Lung (tissue), 17 donors: ENCODE measurements at places on chromosomes 12 and 14. TPM values are rescaled to one million over a fixed set of nuclear protein-coding genes. Genes with fewer than 3 reads are reported as not detected.

GRCh38 chr14:75842551-75842950 lies 139.2 kb downstream of the TGFB3 start:
- no peak overlapping the region for H3K27ac ChIP-seq
- H3K4me3 ChIP-seq = no peak overlapping the region
- no peaks in the 10 kb centered on the region for H3K27me3 ChIP-seq
- DNase-seq = no peak

The ACOT4 gene
- total RNA-seq = 0.60 TPM

- H3K36me3 ChIP-seq = peaks cover 3% of the 10 kb centered on the region
- DNase-seq = peak; percentile 62
- H3K27ac ChIP-seq = no peak overlapping the region
- H3K4me1 ChIP-seq = peaks cover 6% of the 10 kb centered on the region
- H3K4me3 ChIP-seq = no peak overlapping the region
- no peaks in the 10 kb centered on the region for H3K27me3 ChIP-seq
These were observed 48.8 kb downstream of the LRCOL1 start for GRCh38 chr12:132561427-132562156.

GRCh38 chr14:60632257-60632656 lies 17.0 kb downstream of the SIX1 start:
- peaks cover 11% of the 10 kb centered on the region for H3K27me3 ChIP-seq
- H3K4me3 ChIP-seq = no peak overlapping the region
- no peaks in the 10 kb centered on the region for H3K36me3 ChIP-seq
- H3K4me1 ChIP-seq = no peaks in the 10 kb centered on the region
- no peak for DNase-seq

GRCh38 chr12:53869500-53869899 lies 69.1 kb upstream of the HOXC13 start:
- DNase-seq = no peak
- no peak overlapping the region for H3K27ac ChIP-seq
- H3K27me3 ChIP-seq = peaks cover 6% of the 10 kb centered on the region
- H3K4me3 ChIP-seq = no peak overlapping the region
- no peaks in the 10 kb centered on the region for H3K4me1 ChIP-seq

The CD163L1 gene
- total RNA-seq = 4.0 TPM

The TEX52 gene
- not detected for total RNA-seq

The DAO gene
- not detected for total RNA-seq

GRCh38 chr12:43285159-43285598 lies 266.8 kb downstream of the ADAMTS20 start:
- H3K4me1 ChIP-seq = peaks cover 23% of the 10 kb centered on the region
- DNase-seq = peak; percentile 35
- H3K36me3 ChIP-seq = no peaks in the 10 kb centered on the region
- H3K4me3 ChIP-seq = no peak overlapping the region
- H3K27me3 ChIP-seq = no peaks in the 10 kb centered on the region
- no peak overlapping the region for H3K27ac ChIP-seq

GRCh38 chr14:23537351-23538049 lies 14.1 kb downstream of the ZFHX2 start:
- H3K4me1 ChIP-seq = no peaks in the 10 kb centered on the region
- H3K4me3 ChIP-seq = no peak overlapping the region
- H3K27me3 ChIP-seq = no peaks in the 10 kb centered on the region
- H3K36me3 ChIP-seq = no peaks in the 10 kb centered on the region
- DNase-seq = no peak
- H3K27ac ChIP-seq = no peak overlapping the region

DNA sequence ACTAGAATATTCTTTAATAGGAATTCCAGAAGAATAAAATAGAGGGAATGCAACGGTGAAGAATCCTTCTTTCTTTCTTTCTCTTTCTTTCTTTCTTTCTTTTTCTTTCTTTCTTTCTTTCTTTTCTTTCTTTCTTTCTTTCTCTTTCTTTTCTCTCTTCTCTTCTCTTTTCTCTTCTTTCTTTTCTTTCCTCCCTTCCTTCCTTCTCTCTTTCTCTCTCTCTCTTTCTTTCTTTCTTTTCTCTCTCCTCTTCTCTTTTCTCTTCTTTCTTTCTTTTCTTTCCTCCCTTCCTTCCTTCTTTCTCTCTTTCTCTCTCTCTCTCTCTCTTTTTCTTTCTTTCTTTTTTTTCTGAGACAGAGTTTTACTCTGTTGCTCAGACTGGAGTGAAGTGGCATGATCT lies 160.8 kb upstream of the PRICKLE1 start:
- no peak overlapping the region for H3K27ac ChIP-seq
- no peaks in the 10 kb centered on the region for H3K27me3 ChIP-seq
- no peaks in the 10 kb centered on the region for H3K36me3 ChIP-seq
- no peak overlapping the region for H3K4me3 ChIP-seq

The CNTN1 gene
- 1.8 TPM for total RNA-seq

The KRT7 gene
- total RNA-seq = 33.6 TPM

- no peaks in the 10 kb centered on the region for H3K27me3 ChIP-seq
- H3K36me3 ChIP-seq = no peaks in the 10 kb centered on the region
- no peaks in the 10 kb centered on the region for H3K4me1 ChIP-seq
- no peak overlapping the region for H3K27ac ChIP-seq
- DNase-seq = peak; percentile 82
These were observed 62.7 kb downstream of the GALNT4 start for GRCh38 chr12:89461649-89462612.

The C12orf56 gene
- total RNA-seq = 0.51 TPM

DNA sequence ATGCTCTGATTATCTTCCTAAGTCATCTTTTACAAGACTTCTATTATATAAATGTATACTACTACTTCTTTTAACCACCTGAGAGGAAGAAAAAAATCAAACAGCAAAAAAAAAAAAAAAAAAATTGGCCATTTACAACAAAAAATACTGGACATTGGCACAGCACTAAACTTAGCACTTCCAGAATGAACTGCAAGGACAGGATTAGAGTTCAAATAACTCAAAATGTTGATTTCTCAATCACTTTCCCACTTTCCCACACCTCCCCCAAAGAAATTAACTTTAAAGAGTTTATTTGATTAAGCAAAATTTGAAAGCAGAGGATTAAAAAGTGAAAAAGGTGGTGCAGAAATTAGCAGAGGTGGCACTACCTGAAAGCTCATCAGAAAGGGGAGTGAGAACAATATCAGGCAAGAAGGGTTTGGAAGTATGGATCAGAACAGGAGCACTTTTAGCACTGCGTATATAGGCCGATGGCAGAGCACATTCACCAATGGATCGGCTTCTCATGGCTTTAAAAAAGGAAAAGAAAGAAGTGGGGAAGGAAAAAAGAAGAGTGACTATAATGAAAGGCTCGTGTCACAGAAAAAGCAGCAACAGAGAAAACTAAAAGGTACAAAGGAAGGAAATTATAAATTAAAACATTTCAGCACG lies 109.2 kb downstream of the RALGAPA1 start:
- H3K27ac ChIP-seq = no peak overlapping the region
- no peak overlapping the region for H3K4me3 ChIP-seq
- no peak for DNase-seq
- H3K36me3 ChIP-seq = peaks cover 3% of the 10 kb centered on the region
- no peaks in the 10 kb centered on the region for H3K27me3 ChIP-seq
- H3K4me1 ChIP-seq = no peaks in the 10 kb centered on the region

The MEG3 gene
- total RNA-seq = 267 TPM

The CKB gene
- 265 TPM for total RNA-seq

DNA sequence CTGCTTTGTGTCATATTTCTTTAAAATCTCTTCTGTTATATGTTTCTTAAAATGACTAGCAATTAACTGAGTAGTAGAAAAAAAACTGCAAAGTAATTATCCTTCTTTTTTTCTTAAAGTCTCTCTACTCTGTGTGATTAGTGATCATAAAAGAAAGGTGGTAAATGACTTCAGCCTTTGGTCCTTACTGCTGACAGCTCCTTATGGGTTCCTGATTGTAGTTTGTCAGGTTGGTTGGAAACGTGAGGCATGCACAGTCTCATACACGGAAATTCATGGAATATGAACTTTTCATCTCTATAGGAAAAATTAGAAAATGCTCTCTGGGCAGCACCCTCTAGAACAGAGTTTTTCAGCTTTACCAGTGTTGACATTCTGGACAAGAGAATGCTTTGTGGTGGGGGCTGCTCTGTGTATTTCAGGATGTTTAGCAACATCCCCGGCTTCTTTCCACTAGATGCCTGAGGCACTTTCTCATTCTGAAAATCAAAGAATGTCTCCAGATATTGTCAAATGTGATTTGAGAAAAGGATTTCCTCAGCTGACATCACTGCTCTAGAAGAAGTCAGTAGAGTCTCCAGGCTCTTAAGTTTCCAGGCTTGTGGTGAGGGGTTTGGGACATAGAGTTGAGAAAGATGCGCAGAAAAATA lies 121.0 kb downstream of the PIK3C2G start:
- no peak overlapping the region for H3K4me3 ChIP-seq
- H3K36me3 ChIP-seq = no peaks in the 10 kb centered on the region
- no peaks in the 10 kb centered on the region for H3K27me3 ChIP-seq
- H3K27ac ChIP-seq = no peak overlapping the region
- DNase-seq = peak; percentile 12
- peaks cover 9% of the 10 kb centered on the region for H3K4me1 ChIP-seq

- no peak for DNase-seq
- H3K4me1 ChIP-seq = peaks cover 8% of the 10 kb centered on the region
- H3K4me3 ChIP-seq = no peak overlapping the region
- no peaks in the 10 kb centered on the region for H3K36me3 ChIP-seq
These were observed 26.0 kb downstream of the BTBD7 start for GRCh38 chr14:93306812-93307211.

- H3K4me1 ChIP-seq = no peaks in the 10 kb centered on the region
- H3K27ac ChIP-seq = no peak overlapping the region
- H3K27me3 ChIP-seq = no peaks in the 10 kb centered on the region
These were observed 63.6 kb downstream of the GCH1 start for GRCh38 chr14:54838931-54839512.

The RTL1 gene
- total RNA-seq = 0.09 TPM

DNA sequence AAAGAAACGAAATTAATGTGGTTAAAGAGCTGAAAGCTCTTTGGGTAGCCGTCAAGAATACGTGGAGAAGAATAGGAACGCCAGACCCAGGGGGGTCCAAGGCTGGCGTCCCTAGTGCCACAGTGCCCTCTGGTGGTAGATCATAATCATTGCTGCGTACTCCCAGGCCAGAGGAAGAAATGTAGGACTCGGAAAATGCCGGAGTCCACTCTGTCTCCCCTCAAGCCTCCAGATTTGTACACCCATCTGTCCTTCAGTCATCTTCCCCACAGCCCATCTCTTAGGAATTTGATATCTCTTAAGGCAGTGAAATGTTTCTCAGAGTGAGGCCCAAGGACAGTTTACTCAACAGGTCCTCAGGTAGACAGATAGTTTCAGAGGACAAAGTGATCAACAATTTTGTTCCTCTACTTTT lies 25.4 kb upstream of the PLEKHG6 start:
- H3K4me1 ChIP-seq = no peaks in the 10 kb centered on the region
- no peaks in the 10 kb centered on the region for H3K27me3 ChIP-seq
- H3K36me3 ChIP-seq = no peaks in the 10 kb centered on the region
- no peak overlapping the region for H3K27ac ChIP-seq
- no peak overlapping the region for H3K4me3 ChIP-seq

GRCh38 chr12:93812626-93813025 lies 135.5 kb downstream of the CRADD start:
- no peak overlapping the region for H3K4me3 ChIP-seq
- peaks cover 8% of the 10 kb centered on the region for H3K4me1 ChIP-seq
- H3K27ac ChIP-seq = no peak overlapping the region
- no peak for DNase-seq
- no peaks in the 10 kb centered on the region for H3K27me3 ChIP-seq

- H3K4me3 ChIP-seq = no peak overlapping the region
- peaks cover 37% of the 10 kb centered on the region for H3K4me1 ChIP-seq
- no peaks in the 10 kb centered on the region for H3K36me3 ChIP-seq
- no peak overlapping the region for H3K27ac ChIP-seq
- no peak for DNase-seq
These were observed 58.0 kb downstream of the NTF3 start for GRCh38 chr12:5489760-5490406.

DNA sequence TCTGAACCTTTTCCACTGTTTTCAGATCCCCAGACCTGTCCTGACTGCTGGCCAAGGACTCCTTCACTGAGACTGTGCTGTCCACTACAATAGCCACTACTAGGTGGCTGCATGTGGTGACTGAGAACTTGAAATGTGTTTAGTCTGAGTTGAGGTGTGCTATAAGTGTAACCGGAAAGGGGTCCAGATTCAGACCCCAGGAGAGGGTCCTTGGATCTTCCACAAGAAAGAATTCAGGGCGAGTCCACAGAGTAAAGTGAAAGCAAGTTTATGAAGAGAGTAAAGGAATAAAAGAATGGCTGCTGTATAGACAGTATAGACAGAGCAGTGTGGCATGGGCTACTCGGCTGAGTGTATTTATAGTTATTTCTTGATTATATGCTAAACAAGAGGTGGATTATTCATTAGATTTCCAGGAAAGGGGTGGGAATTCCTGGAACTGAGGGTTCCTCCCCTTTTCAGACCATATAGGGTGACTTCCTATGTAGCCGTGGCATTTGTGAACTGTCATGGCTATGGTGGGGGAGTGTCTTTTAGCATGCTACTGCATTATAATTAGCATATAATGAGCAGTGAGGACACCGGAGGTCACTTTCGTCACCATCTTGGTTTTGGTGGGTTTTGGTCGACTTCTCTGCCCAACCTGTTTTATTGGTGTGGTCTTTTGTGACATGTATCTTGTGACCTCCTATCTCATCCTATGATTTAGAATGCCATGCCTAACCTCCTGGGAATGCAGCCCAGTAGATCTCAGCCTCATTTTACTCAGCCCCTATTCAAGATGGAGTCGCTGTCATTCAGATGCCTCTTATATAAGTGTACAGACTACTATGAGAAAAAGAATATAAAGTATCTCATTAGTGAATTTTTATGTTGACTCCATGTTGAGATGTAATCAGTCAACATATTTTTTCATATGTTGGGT lies 70.0 kb upstream of the SRSF5 start:
- no peak overlapping the region for H3K4me3 ChIP-seq
- no peaks in the 10 kb centered on the region for H3K36me3 ChIP-seq
- H3K27ac ChIP-seq = peak overlapping the region; percentile 74
- peaks cover 56% of the 10 kb centered on the region for H3K4me1 ChIP-seq
- no peak for DNase-seq
- H3K27me3 ChIP-seq = no peaks in the 10 kb centered on the region

- H3K36me3 ChIP-seq = no peaks in the 10 kb centered on the region
- H3K27me3 ChIP-seq = no peaks in the 10 kb centered on the region
- H3K4me3 ChIP-seq = no peak overlapping the region
- no peaks in the 10 kb centered on the region for H3K4me1 ChIP-seq
- no peak overlapping the region for H3K27ac ChIP-seq
- no peak for DNase-seq
These were observed 429.9 kb downstream of the DAD1 start for GRCh38 chr14:22159099-22159498.

The SLC25A21 gene
- 0.58 TPM for total RNA-seq

DNA sequence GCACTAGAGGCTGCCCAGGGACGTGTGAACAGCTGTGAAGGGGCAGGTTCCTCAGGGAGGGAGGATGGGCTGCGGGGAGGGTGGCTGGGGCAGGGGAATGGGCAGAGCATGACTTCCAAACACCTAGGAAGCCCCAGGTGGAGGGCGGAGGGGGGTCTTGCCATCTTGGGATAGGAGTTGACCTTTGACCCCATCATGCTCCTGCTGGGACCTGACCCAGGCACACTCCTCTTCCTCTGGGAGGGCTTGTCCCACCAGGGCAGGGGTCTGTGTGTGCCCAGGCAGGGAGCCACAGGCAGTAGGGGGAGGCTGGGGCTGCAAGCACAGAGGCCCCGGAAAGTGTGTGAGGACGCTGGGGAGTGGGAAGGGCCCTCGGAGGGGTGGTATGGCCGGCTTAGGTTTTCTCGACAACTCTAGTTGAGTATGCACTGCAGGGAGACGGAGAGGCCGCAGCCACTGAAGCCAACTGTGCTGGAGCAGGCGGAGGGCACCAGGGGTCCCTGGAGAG lies 3.3 kb upstream of the ANKRD9 start:
- H3K27ac ChIP-seq = no peak overlapping the region
- peaks cover 18% of the 10 kb centered on the region for H3K4me1 ChIP-seq
- H3K27me3 ChIP-seq = no peaks in the 10 kb centered on the region
- H3K4me3 ChIP-seq = no peak overlapping the region
- H3K36me3 ChIP-seq = no peaks in the 10 kb centered on the region
- no peak for DNase-seq

The DNAH10 gene
- total RNA-seq = 15.9 TPM

The GDF3 gene
- not detected for total RNA-seq

The TCTN1 gene
- total RNA-seq = 79.2 TPM

The RBM19 gene
- total RNA-seq = 23.3 TPM
